Activated naive CD4-positive, alpha-beta T cell treated with anti-CD3 and anti-CD28 coated beads, Interleukin-2, amount 50 U/mL, for 72 hours (primary cell): ENCODE measurements at places on chromosomes 4 and X.

GRCh38 chrX:15973299-15973698, 118.7 kb upstream of the AP1S2 start:
- DNase-seq, result peak; percentile 4

GRCh38 chr4:52939325-52939724, 77.2 kb downstream of the RASL11B start:
- DNase-seq, result no peak

- no peak for DNase-seq
These were observed 100.3 kb upstream of the PDHA1 start for GRCh38 chrX:19243431-19243830.

DNA sequence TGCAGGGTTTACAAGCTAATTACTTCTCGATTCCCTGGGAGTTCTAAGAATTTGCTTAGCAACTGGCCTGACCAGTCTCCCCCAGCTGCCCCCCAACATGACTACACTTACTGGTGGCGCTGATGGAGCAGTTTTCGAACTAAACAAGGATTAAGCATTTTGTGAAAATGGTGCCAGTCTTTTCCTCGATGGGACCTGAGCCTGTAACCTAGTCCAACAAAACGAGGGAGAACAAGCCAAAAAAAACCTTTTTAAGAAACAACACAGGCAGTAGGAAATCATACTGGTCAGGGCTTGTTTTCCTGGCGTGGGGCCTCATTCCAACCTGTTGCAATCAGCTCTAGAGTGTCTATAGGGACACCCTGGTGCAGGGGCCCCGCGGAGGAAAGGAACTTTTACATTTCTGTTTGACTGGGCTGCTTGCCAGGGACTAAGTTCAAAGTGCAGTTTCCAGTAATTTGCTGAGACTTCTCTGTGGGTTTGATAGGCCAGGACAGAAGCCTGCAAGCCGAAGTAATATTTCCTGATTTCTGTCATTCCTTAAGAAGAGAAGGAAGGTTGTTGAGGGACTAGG, 158.7 kb downstream of the SPRY1 start:
- DNase-seq, result no peak

DNA sequence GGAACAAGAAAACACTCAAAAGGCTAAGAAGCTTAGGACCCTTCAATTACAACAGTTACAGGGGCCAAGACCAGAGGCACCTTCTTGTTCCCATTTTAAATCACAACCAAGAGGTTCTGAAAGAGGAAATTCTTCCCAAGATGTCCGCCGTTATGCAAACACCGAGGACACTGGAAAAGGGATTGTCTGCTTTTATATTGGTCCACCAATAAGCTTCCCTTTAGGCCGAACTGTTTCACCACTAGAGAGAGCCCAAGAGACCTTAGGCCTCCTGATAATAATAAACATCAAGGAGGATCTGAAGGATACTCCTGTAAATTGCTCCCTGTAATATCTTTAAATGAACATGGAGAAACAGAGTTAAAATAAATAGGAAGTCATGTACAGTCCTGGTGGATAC, 92.6 kb upstream of the NLRP2B start:
- DNase-seq, result no peak

DNA sequence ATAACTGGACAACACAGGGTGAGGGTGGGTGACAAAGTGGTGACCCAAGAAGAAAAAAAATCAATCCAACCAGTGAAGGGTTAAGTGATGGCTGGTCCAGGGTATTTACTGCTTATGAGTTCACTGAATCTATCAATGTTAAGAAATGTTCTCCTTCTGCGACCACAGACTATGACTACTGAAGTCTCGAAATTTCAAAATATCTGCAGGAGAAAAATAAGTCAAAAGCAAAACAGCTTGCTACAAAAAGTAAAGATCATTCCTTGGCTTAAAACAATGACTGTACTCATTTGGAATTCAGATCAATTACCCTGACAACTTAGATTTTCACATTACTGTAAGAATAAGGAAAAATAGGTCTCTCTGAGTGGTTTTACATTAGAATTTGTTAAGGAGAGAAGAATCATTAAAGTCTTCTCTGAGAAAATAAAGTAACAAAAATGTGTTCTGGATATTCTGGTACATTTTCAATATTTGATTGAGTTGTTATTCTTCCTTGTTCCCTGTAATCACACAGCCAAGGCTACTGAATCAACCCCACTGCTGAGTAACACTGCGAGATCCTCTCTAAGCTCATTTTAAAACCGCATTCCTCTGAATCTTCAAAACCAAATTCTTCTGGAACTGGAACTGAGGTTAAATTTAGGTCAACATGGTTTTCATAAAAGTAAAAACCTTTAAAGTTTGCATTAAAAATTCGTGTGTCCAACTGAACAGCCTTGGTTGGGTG, 22.7 kb downstream of the SMPX start:
- no peak for DNase-seq

DNA sequence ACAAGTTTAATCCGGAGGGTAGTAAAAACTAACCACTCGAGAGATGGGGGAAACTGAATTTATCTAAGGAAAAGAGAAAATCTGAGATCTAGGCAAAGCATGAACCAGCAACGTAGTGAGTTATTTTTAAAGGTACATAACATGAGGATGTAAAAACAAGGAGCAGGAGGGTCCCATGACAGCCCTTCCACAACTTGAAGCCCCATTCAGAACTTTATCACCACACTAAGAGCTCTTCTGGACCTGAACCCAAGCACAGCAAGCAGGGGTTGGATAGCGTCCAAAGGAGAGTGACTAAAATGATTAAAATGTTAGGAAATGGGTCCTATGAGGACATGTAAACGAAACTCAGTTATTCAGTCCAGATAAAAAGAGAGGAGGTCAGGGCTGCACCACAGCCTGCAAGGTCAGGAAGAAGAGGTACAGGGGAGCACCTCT, 16.2 kb downstream of the SH3RF1 start:
- no peak for DNase-seq

DNA sequence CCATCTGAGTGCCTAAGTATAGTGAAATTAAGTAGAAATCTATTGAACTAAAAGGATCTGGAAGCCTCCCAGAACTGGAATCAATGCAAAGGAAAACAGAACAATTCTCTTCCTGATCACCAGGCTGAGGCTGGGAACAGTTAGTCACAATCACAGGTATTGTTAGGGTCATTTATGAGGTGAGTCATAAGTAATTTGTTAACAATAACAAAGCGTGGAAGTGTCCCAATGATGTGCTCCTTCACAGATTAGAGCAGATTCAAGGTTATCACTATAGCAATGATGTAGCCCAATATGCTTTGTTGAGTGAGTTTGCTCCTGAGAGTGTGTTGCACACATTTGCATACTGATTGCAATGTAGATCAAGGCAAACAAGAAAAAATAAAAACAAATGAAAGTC, 228.1 kb downstream of the ZNF674 start:
- DNase-seq, result no peak

DNA sequence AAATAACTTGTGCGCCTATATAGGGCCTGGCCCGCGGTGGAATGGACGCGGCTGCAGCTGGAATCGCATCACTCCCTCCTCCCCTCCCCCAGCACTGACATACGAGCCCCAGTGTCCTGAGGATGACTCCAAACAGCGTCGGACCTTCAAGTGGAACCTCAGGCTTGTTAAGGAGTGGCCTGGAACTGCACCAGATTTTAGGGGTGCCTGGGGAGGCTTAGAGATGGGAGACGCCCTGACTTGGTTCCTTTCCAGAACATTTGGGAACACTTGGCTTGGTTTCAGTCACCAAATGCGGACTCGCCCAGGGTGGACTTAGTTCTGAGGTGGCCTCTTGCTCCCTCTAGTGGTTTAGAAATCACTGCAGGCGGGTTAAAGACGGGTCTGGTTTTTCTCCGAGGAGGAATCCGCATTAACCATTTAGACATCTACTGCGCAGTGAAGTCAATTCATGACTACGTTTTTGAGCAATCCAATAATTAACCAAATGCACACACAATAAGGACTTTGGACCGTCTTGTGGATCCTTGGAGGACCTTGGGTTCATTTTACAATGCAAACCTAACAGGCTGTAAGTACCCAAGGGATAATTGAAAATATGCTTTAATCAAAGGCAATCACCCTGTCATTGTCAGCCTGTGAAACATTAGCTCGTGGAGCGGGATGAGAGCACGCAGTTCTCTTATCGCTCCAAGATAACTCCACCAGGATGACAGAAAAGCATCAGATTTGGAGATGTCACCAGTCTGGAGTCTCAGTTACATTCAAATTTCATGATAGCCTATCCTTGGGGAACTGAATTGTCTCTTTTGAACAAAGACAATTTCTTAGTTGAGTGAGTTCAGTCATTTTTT, 11.2 kb upstream of the PDGFRA start:
- DNase-seq, result no peak

DNA sequence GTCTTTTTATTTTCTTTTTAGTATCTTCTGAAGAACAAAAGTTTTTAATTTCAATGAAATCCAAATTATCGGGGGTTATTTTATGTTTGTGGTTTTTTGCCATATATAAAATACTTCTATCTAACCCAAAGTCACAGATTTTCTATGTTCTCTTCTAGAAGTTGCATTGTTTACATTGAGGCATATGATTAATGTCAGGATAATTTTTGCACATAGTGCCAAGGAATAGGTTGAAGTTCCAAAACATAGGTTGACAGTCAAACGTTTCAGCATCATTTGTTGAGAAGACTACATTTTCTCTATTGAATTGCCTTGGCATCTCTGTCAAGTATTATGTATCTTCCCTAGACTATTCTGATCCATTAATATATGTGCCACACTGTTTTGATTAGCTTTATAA, 64.5 kb downstream of the ANKRD17 start:
- no peak for DNase-seq

DNA sequence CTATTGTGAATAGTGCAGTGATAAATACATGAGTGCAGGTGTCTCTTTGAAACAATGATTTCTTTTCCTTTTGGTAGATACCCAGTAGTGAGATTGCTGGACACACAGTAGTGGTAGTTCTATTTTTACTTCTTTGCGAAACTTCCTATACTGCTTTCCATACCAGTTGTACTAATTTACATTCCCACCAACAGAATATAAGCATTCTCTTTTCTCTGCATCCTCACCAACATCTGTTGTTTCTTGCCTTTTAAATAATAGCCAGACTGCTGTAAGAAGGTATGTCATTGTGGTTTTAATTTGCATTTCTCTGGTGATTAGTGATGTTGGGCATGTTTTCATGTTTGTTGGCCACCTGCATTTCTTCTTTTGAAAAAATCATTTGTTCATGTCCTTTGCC, 105.9 kb downstream of the COL4A6 start:
- DNase-seq, result no peak

DNA sequence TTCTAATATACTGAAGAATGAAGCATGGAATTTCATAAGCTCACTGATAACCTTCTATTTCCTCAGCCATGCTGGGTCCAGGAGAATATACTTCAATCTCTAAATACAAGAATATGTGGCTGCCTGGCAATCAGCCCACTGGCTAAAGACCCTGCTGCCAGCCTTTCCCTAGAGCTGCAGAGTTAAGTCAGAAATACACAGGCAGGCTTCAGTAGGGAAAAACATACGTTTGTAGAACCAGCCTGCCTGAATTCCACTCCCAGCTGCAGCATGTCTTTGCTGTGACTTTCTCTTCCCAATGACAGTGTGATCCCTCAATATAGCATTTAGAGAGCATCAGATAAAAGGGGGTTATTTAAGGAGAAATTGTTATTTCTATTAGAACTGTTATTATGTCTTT, 289.1 kb downstream of the PCDH19 start:
- DNase-seq, result no peak

DNA sequence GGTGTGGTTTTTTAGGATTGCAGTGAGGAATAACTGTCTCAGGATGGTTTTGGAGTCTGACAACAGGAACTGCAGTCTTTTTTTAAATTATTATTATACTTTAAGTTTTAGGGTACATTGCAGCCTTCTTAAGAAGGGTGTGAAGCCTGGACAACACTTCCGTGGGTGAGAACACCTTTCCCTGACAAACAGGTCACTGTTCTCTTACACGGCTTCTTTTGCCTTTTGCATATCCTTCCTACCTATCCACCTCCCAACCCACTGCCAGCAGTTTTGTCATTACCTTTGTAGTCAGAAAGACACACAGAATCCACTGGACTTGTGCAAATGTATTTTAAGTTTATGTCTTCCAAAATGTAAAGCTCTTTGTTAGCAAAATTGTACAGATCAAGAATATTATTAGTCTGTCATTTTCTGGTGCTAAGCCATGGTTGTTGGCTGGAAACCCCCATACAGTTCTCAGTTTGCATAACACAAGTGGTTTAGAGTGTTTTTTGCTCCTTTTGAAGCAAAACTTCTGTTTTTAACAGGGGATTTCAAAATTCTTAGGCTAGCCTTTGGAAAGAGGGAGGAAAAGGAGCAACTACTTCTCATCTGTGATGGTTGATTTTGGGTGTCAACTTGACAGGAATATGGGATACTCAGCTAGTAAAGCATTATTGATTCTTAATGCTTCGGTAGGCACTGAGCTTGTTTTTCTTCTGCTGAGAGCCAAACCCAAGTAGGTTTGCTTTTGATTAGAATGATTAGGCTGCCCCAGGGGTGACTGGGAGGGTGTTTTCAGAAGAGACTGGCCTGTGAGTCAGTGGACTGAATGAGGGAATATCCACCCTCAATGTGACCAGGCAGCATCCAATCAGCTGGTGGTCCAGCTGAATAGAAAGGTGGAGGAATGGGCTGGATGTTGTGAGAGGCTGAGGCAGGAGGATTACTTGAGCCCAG, 29.4 kb upstream of the KLHL2 start:
- DNase-seq, result no peak

GRCh38 chr4:76969941-76970529, 20.5 kb downstream of the SEPTIN11 start:
- DNase-seq, result no peak

DNA sequence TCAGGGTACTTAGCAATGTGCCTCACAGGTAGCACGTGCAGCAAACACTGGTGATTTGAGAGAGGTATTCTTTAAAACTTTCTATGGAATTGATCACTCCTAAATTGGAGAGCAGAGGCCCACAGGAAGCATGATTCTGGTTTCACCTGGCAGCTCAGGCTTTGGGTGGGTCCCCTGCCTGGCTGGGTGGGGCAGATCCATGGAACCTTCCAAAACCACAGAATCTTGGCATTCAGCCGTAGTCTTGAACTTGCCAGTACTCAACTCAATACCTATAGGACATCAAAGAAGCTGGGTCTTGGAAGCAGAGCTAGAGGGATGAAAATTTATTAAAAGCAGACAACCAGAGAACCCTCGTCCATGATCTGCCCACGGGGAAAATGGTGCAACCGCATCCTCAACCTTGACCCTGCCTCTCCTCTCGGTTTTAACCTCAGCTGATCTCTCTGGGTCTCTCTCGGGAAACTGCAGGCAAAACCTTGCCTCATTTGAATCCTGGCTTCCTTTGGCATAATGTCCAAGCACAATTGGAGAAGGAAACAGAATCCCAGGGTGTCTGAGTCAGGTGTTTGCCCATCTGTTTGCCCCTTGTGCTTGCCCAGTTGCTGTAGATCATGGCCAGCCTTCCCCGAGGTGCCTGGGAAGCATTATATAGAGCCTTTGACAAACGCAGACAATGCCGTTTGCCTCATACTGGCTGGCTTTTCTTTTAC, 22.9 kb downstream of the OTOP1 start:
- no peak for DNase-seq
